ENCODE measurements at places on chromosomes 13 and 19. TPM values are rescaled to one million over a fixed set of nuclear protein-coding genes. Genes with fewer than 3 reads are reported as not detected.

The AP2S1 gene
- 218 TPM for total RNA-seq

The SOX1 gene
- not detected for total RNA-seq

The RASGRP4 gene
- not detected for total RNA-seq

The GJB6 gene
- not detected for total RNA-seq

The PPM1N gene
- total RNA-seq: 0.60 TPM

The KCTD12 gene
- total RNA-seq: 395 TPM

The GSK3A gene
- 16.7 TPM for total RNA-seq

The TNNT1 gene
- total RNA-seq: 0.60 TPM

The CYP4F3 gene
- total RNA-seq: not detected

The ZNF845 gene
- 12.5 TPM for total RNA-seq

The ZNF773 gene
- 15.3 TPM for total RNA-seq

The RFPL4AL1 gene
- 0.68 TPM for total RNA-seq

The TMEM59L gene
- not detected for total RNA-seq

The SULT2A1 gene
- not detected for total RNA-seq

The SELENOV gene
- not detected for total RNA-seq

The LCP1 gene
- total RNA-seq: not detected

The TRPM4 gene
- total RNA-seq: 20.9 TPM

The TLE6 gene
- total RNA-seq: 2.7 TPM

The CYP2A7 gene
- not detected for total RNA-seq

The ZNF549 gene
- 5.8 TPM for total RNA-seq

The ALOX5AP gene
- 0.34 TPM for total RNA-seq

The REEP6 gene
- 1.0 TPM for total RNA-seq

The NAPSA gene
- not detected for total RNA-seq

The NLRP9 gene
- not detected for total RNA-seq

The EHD2 gene
- total RNA-seq: 336 TPM

The RFXAP gene
- 1.9 TPM for total RNA-seq

The CYP2S1 gene
- 0.88 TPM for total RNA-seq

The TEX29 gene
- total RNA-seq: 0.14 TPM

The FGF14 gene
- total RNA-seq: 0.34 TPM

The SLC6A16 gene
- 0.28 TPM for total RNA-seq

The GNG7 gene
- total RNA-seq: 1.0 TPM

The ZNF799 gene
- 6.1 TPM for total RNA-seq

The ZNF85 gene
- 9.7 TPM for total RNA-seq

The TGFBR3L gene
- total RNA-seq: 0.19 TPM

The ZNF554 gene
- 3.1 TPM for total RNA-seq

The MEIS3 gene
- 0.37 TPM for total RNA-seq

The C19orf44 gene
- total RNA-seq: 5.3 TPM

The ZNF730 gene
- total RNA-seq: 1.2 TPM

The CGB2 gene
- total RNA-seq: not detected

The SBSN gene
- total RNA-seq: not detected

The LILRA1 gene
- total RNA-seq: not detected

The PTPRH gene
- 0.17 TPM for total RNA-seq

The AXL gene
- total RNA-seq: 11.2 TPM
